ENCODE measurements at places on chromosomes 12 and 14.
A peak's percentile ranks its signal among the peaks of the same experiment; 100 is the strongest.

GRCh38 chr12:49048953-49049352, 11.6 kb downstream of the KMT2D start:
- DNase-seq = no peak

GRCh38 chr14:92121670-92122350, at the start of the genes CPSF2 and NDUFB1:
Gene CPSF2 (plus strand): TSS chr14:92121969. CDS start chr14:92130985, 9,016 bp downstream.
Gene NDUFB1 (minus strand): TSS chr14:92121706. CDS start chr14:92117637, 4,069 bp downstream.
- DNase-seq = peak; percentile 78

DNA sequence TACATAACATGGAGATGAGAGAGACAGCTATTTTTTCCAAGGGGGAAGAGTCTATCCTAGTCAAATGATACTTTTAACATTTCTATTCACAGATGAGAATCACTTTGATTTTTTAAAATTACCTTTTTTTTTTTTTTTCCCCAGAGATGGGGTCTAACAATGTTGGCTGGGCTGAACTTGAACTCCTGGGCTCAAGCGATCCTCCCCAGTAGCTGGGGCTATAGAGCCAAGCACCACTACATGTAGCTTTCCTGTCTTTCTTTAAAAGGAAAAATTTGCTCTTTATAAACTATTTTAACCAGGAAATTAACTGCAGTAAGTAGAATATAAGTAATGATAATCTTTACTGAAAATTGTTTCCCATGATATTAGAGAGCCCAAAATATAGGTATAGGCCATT, 3.3 kb downstream of the PRICKLE1 start:
- DNase-seq = no peak

- no peak for DNase-seq
Observed at GRCh38 chr12:1639538-1639937, 10.5 kb downstream of the WNT5B start.

- DNase-seq = no peak
Observed at GRCh38 chr12:14960548-14961465, 594 bp downstream of the ARHGDIB start.
